ENCODE measurements at places on chromosomes 1 and 21.

GRCh38 chr1:6918186-6918924, 133.1 kb downstream of the CAMTA1 start:
- no peak for DNase-seq

DNA sequence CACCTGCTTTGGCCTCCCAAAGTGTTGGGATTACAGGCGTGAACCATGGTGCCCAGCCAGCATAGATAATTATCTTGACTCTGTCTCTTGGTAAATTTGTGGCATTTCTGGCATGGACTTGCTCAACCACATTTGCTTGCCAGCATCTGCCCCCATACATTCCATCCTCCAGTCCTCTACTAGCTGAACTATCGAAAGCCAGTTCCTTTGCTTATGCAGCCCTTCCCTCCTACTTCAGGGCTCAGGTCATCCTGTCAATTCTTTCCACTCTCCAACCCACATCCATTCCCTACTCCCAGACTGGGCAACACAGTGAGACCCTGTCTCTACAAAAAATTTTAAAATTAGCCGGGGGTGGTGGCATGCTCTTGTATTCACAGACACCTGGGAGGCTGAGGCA, 13.0 kb upstream of the UQCRHL start:
- no peak for DNase-seq

DNA sequence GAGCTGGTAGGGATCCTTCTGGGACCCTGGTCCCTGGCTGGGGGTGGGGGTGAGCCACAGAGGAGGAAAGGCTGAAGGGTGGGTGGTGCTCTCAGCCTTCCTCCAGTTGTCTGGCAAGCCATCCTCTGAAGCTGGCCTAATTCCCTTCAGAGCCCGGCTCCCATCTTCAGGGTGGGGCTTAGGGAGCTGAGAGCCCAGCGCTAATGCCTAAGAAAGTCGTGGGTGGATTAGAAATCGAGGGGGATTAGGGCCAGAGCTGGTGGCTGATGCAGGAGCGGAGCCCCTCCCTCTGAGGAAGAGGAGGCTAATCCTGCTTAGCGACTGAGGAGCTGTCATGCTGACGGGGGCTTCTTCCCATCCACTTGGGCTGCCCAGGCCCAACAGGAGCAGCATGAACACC, 30.8 kb upstream of the DMBX1 start:
- DNase-seq: no peak

DNA sequence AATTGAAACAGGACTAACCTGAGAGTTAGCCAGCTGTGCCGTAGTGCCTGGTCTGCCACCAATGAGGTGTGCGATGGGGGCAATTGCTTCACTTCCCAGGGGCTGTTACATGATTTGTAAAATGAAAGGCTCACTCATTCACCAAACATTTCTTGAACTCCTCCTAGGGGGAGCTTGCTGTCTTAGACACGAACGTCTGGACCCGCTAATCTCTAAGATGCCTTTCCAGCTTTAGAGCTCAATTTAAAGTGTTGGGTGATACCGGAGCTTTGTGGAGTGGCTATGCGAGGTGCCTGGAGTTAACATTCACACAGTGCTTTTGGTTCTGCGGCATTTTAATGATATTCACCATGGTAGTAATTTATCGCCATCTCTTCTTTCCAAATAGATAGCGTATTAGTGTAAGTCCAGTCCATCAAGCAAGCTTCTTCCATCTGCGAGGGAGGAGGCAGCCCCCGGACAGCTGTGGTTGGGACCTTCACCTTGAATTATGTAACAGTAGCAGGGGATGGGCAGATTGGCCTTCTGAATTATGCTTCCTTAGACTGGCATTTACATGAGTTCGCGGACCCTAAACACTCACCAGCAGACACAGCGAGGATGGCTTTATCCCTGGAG, 179.9 kb downstream of the ADSS2 start:
- DNase-seq: no peak

GRCh38 chr1:204961765-204962419, 81.1 kb upstream of the CNTN2 start:
- no peak for DNase-seq

All from inflammatory macrophage treated with lipopolysaccharide for 4 hours (primary cell).